ENCODE measurements at places on chromosomes 1 and 21. TPM values are rescaled to one million over a fixed set of nuclear protein-coding genes. Genes with fewer than 3 reads are reported as not detected.

DNA sequence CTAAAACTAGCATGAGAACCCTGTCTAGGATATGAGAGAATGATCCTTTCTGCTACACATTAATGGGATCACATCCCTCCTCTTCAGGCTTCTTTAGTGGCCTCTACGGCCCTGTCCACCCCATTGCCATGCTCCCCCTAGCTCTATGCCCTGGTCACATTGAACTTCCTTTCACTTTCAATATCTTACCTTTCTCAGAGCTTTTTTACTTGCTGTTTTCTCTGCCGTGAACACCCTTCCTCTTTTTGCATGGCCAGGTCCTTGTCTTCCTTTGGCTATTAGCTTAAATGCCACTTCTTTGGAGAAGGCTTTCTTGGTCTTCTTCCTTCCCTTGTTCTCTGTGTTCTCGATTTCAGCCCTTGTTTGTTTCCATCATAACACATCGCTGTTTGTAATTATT is 97.4 kb downstream of the GIPC2 start:
- DNase-seq: no peak
- H3K36me3 ChIP-seq: no peaks in the 10 kb centered on the region
- peak overlapping the region; percentile 67 for H3K27ac ChIP-seq

DNA sequence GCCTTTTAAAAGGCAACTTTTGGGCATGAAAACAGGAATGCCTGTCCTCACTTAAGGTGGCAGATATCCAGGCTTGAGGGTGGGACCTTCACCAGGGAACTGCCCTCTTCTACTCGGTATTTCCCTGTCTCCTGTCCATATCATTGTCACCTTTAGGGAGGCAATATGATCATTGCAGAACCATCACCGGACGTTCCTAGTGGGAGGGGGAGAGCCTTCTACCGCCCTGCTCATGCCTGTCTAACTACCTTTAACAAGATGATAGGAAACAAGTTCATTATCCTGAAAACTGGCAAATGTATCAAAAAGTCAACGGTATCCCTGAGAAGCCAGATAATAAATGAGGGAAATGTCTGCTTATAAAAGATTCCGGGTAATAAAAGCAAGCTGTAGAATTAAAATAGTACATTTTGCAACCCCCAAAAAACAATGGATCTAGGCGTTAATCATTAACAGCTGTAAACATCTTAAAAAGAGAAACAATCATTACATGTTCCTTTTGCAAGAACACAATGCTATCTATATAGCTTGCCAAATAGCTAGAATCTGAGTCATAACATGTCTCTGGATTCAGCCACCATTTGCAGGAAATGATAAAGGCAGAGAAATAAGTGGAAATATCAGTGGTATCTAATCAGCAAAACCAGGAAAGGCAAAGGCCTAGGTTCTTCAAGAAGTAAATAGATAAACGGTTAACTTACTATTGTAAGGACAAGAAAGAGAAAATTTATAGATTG is 852.9 kb upstream of the ADGRL4 start:
- no peaks in the 10 kb centered on the region for H3K36me3 ChIP-seq
- no peaks in the 10 kb centered on the region for H3K4me1 ChIP-seq
- H3K27me3 ChIP-seq: no peaks in the 10 kb centered on the region
- H3K27ac ChIP-seq: no peak overlapping the region

- peaks cover 18% of the 10 kb centered on the region for H3K4me1 ChIP-seq
- no peaks in the 10 kb centered on the region for H3K36me3 ChIP-seq
- no peak overlapping the region for H3K4me3 ChIP-seq
- DNase-seq: no peak
Measured at GRCh38 chr21:26136671-26137070, 33.9 kb downstream of the APP start.

DNA sequence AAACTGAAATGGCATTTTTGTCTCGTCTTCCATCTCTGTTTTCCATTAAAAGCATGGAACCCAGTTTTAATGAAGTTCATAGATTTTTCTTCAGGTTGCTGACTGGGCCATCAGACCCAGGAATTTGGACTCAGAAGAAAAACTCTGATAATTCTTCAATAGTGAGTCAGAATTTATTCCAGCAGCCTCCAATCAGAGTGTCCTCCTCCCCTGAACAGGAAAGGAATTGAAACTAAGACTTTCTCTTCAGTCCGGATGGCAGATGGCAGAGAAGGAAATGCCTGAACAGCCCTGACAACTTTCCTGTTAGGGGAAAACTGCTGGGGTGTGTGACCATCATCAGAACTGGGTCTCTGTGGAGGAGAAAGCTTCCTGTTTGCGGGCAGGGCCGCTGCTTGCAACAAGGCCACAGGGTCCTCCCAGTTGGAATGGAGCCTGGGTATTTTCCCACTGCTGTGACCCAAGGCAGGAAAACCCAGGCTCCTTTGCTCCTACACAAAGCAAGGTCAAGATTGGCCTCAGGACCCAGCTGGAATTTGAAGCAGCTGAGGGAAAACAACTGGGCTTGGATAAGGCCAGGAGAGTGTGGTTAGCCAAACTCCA is 20.7 kb downstream of the CD34 start:
- H3K4me1 ChIP-seq: peaks cover 62% of the 10 kb centered on the region
- H3K4me3 ChIP-seq: no peak overlapping the region
- DNase-seq: no peak
- H3K36me3 ChIP-seq: no peaks in the 10 kb centered on the region
- peak overlapping the region; percentile 60 for H3K27ac ChIP-seq
- no peaks in the 10 kb centered on the region for H3K27me3 ChIP-seq

GRCh38 chr21:29231756-29232529 is 66.8 kb upstream of the BACH1 start:
- H3K27me3 ChIP-seq: no peaks in the 10 kb centered on the region
- H3K27ac ChIP-seq: no peak overlapping the region
- no peaks in the 10 kb centered on the region for H3K36me3 ChIP-seq

- H3K4me1 ChIP-seq: no peaks in the 10 kb centered on the region
- no peak overlapping the region for H3K4me3 ChIP-seq
- no peaks in the 10 kb centered on the region for H3K27me3 ChIP-seq
- DNase-seq: no peak
- H3K36me3 ChIP-seq: no peaks in the 10 kb centered on the region
Measured at GRCh38 chr1:13487143-13487868, 26.5 kb downstream of the LRRC38 start.

The PALMD gene
- 18.8 TPM for total RNA-seq

The HSD3B1 gene
- total RNA-seq: not detected

GRCh38 chr1:213231795-213232231 is 180.8 kb downstream of the RPS6KC1 start:
- H3K27me3 ChIP-seq: no peaks in the 10 kb centered on the region
- peaks cover 16% of the 10 kb centered on the region for H3K36me3 ChIP-seq
- no peak overlapping the region for H3K27ac ChIP-seq
- H3K4me1 ChIP-seq: no peaks in the 10 kb centered on the region
- DNase-seq: no peak

The MRAP gene
- total RNA-seq: not detected

The IFNLR1 gene
- 11.7 TPM for total RNA-seq

GRCh38 chr1:68521286-68521685 is 24.4 kb upstream of the DEPDC1 start:
- no peaks in the 10 kb centered on the region for H3K36me3 ChIP-seq
- no peak for DNase-seq
- no peaks in the 10 kb centered on the region for H3K27me3 ChIP-seq
- H3K4me1 ChIP-seq: no peaks in the 10 kb centered on the region

DNA sequence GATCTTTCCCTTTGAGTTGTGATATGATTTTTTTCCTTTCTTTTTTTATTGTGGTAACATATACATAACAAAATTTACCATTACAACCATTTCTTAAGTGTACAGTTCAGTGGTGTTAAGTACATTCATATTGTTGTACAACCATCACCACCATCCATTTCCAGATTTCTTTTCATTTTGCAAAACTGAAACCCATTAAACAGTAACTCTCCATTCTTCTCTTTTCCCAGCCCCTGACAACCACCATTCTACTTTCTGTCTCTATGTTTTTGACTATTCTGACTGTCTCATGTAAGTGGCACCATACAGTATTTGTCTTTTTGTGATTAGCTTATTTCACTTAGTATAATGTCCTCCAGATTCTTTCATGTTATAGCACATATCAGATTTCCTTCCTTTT is 30.3 kb downstream of the CEP350 start:
- peaks cover 20% of the 10 kb centered on the region for H3K36me3 ChIP-seq
- DNase-seq: no peak
- H3K4me3 ChIP-seq: no peak overlapping the region
- no peaks in the 10 kb centered on the region for H3K27me3 ChIP-seq
- no peak overlapping the region for H3K27ac ChIP-seq

DNA sequence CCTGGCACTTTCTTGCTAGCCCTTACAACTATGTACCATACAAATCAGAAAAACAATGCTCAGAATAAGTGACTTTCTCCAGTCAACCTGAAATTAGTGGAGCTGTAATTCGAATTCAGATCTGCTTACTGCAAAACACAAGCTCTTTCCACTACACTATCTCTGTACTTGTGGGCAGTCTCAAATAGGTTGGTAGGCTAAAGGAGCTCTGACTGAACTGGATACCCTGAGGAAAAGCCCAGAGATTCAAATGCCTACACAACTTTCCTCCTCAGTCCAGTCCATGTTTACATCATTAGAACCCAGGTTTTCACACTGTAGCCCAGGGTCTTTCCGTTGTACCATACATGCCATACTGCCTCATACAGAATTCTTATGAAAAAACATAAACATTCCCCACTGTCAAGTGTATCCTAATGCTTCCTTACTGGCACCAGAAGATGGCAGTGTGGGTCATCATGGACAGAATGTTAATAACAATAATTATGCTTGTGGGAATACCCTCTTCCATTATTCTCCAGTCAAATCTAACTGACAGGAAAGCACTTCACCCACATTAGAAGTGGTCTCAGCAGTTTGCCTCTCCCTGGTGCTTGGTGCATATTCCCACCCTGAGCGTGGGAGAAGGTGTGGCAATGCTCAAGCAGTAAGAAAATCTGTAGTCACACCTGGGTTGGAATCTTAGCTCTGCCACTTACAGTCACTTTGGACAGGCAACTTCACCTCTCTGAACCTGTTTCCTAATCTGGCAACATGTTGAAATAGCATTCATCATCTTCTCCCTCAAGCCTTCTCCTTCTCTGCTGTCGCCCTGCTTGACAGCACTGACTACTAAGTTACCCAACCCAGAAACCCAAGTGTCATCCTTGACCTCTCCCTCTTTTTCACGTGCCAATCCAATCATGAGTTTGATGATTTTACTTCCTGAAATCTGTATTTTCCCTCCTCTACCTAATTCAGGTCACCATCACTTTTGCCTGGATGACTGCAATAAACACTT is 14.4 kb upstream of the ZFYVE9 start:
- no peak overlapping the region for H3K4me3 ChIP-seq
- H3K4me1 ChIP-seq: no peaks in the 10 kb centered on the region
- peaks cover 7% of the 10 kb centered on the region for H3K27me3 ChIP-seq
- H3K27ac ChIP-seq: no peak overlapping the region
- no peaks in the 10 kb centered on the region for H3K36me3 ChIP-seq

DNA sequence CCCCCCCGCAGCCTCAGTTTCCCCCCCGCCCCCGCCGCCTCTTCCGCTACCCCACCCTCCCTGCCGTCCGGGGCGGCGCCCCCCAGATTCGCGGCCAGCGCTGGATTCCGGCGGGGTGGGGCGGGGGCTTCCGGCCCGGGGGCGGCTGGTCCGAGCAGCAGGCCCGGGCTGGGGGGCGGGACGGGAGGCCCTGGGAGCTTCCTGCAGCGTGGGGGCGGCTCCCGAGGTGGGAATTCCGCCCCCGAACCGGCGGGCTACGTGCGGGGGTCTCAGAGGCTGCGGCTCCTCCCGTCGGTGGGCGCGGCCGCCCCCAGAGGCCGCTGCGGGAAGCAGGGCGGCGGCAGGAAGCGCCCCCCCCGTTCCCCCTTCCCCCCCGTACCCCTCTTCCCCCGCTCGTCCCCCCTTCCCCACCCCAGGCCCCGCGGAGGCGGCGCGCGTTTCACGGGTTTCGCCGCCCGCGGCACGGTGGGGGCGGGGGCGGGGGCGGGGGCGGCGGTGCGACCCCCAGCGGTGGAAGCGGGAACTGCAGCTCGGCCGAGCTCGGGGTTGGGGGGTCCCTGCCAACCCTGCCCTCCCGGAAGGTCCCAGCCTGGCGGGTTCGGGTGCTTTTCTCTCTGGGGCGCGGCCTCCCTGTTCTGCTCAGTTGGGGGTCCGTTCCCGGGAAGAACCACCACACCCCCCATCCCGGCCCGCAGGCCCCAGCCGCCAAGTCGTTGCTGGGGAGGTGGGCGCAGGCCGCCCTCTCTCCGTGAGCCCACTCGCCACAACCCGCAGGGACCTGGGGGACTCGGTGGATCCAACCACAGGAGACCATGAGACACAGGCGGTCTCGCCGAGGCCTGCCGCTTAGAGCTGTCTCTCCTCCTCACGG is 76.3 kb downstream of the MORN1 start:
- H3K27me3 ChIP-seq: no peaks in the 10 kb centered on the region
- peaks cover 63% of the 10 kb centered on the region for H3K4me1 ChIP-seq
- peak overlapping the region; percentile 92 for H3K27ac ChIP-seq
- no peaks in the 10 kb centered on the region for H3K36me3 ChIP-seq
- DNase-seq: peak; percentile 76
- H3K4me3 ChIP-seq: peak overlapping the region; percentile 67

DNA sequence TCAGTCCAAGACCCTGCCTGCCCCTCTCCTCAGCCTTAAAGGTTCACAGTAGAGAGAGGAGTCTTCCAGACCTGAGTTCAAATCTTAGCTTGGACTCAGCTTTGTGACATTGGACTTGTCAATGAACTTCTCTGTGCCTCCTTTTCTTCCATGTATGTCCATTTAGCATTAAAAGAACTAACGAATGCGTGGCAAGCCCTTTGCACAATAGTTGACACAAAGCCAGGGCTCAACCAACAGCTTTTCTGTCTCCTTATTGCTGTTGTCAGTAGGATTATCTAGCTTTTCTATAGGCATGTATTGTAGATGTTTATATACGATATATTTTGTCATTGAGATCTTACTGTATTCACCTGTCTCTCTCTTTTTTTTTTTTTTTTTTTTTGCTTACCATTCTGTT is 450.8 kb downstream of the PTPRU start:
- H3K27ac ChIP-seq: no peak overlapping the region
- H3K36me3 ChIP-seq: no peaks in the 10 kb centered on the region
- DNase-seq: no peak
- H3K4me3 ChIP-seq: no peak overlapping the region

GRCh38 chr1:93685918-93686317 is 4.3 kb upstream of the BCAR3 start:
- no peaks in the 10 kb centered on the region for H3K27me3 ChIP-seq

- H3K36me3 ChIP-seq: no peaks in the 10 kb centered on the region
- DNase-seq: no peak
- H3K27ac ChIP-seq: no peak overlapping the region
Measured at GRCh38 chr21:42012344-42012743, 2.2 kb upstream of the ZBTB21 start.

The KCNA3 gene
- total RNA-seq: 19.4 TPM

Measured in lower lobe of right lung (tissue), 2 donors.